ENCODE measurements at places on chromosomes 3 and 15.

GRCh38 chr15:31453558-31454318 lies 127.1 kb downstream of the KLF13 start:
- no peak for ATAC-seq

DNA sequence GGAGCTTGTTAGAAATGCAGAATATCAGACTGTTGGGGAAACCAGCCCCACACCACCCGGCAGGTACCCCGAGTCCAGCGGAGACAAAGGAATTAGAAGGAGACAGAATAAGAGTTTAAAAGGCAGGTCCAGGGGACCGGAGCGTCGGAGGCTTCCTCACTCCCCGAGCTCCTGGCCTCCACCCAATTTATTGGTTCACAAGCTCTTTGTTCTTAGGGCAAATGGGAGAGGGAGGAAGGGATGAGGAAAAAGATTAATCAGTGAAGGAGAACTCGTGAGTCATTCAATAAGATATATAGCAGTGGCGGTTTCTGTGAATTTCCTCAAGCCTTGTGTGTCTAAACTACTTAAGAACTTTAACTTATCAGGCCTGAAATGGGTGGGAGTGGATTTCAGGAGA lies 32.1 kb upstream of the WDR72 start:
- ATAC-seq: no peak

DNA sequence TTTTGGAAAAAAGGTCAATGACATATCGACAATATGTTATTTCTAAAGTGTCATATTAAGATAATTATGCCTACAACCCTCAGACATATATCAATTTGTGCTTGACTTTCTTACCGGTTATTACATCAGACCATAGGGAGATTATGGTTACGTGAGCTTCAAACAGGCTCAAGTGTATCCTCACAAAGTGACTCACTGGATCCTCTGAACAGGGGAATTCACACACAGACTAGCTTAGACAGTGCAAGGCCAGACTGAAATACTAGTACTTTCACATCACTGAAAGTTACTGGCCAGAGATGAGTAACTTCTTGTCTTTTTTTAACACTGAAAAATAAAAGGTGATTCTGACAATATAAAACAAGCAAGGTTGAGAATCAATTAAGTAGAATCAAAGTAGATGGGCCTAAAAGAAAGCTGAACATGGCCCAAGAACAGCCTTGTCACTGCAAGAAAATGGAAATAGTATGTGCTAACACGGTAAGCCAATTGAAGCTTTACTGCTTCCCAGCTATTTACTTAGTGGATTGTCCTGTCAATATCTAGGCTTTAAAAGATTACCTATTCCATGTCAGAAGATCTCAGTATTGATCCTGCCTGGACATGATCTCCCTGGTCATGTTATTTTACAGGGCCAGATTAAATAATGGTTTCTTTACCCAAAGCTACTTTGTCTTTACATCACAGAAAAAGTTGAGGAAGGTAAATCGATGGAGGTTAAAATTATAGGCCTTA lies 848.6 kb downstream of the ROBO1 start:
- peak; percentile 99 for ATAC-seq

GRCh38 chr3:37946531-37946889 lies 44.1 kb upstream of the VILL start:
- ATAC-seq: no peak

GRCh38 chr3:30308131-30308530 lies 298.3 kb upstream of the TGFBR2 start:
- ATAC-seq: no peak

DNA sequence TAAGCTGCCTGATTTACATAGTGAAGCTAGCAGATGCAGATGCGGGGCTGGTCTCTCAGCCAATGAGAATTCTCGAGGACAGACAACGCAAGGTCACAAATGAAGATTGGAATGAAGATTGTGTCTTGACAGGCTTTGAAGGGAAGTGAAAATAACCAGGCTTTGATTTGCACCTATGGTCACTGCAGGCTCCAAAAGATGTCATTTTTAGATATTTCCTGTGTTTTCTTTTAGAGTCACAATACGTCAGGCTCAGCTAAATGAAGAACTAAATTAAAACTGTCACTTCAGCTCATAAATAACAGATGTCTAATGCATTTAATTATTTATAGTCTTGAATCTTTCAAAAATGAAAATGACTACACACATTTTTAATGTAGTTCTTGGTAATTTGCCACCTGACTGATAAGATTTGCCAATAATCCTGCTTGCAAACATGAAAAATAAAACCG lies 99.5 kb downstream of the SQOR start:
- no peak for ATAC-seq

- ATAC-seq: no peak
These were observed 36.5 kb downstream of the ADGRG7 start for GRCh38 chr3:100645913-100646312.

GRCh38 chr15:89115547-89115946 lies 27.3 kb downstream of the ABHD2 start:
- peak; percentile 54 for ATAC-seq

Measured in esophagus mucosa (tissue), 1 donor.